ENCODE measurements at places on chromosomes 13 and 19. TPM values are rescaled to one million over a fixed set of nuclear protein-coding genes. Genes with fewer than 3 reads are reported as not detected.

FGF9 gene
- 1.6 TPM for total RNA-seq

FZR1 gene
- total RNA-seq = 25.7 TPM

DNA sequence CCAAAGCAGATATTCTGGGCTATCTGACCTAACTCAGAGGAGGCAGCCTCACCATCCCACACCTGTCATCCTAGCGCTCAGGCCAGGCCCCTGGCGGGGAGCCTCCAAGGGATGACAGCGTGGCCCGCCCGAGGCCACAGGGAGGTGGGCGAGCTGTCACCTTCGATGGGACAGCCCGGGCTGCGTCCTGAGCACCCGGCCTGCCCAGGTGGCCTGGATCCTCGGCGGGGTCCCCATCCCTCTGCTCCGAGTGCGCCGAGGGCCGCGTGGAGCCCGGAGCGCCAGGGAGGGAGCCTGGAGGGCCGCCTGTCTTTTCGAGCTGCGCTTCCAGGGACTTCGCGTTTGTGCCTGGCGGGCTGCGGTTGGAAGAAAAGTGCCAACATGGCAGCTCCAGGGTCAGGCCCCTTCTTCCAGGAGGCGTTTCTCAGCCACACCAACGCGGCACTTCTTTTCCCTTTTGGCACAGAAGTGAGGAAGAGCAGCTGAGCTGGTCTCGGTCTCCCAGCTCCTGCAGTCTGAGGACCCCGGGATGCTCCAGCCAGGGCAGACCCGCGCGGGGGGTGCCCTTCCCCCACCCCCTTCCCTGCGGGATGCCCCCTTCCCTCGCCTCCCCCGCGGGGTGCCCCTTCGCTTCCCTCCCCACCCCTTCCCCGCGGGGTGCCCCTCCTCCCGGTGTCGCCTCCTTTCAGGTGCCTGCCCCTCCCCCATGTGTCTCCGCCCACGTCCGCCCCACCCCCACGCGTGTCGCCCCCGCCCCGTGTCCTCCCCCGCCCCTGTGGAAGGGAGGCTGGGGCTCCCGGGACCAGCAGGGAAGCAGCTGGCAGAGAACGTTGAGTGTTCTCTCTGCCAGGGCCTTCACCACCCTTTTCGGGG is 42.3 kb downstream of the GJA3 start:
- DNase-seq = peak; percentile 64
- no peaks in the 10 kb centered on the region for H3K27me3 ChIP-seq
- no peaks in the 10 kb centered on the region for H3K36me3 ChIP-seq
- H3K4me1 ChIP-seq = peaks cover 4% of the 10 kb centered on the region
- H3K4me3 ChIP-seq = peak overlapping the region; percentile 72

DNA sequence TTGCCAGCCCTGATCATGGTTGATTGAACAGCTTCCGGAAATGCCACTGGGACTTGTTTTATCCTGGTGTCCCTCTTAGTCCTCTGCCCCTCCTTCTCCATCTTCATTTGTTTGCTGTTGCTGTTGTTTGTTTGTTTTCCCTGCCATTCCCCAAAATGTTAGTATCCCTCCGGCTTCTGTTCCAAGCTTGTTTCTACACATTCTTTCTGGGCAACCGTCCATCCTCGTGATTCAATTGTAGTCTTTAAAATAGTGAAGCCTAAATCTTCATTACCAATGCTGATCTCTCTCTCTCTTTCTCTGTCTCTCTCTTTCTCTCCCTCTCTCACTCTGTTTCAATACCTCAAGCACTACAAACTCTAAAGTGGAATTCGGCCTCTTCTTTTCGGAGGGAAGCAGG is 649.3 kb upstream of the ARGLU1 start:
- no peak overlapping the region for H3K27ac ChIP-seq
- H3K4me3 ChIP-seq = no peak overlapping the region
- H3K36me3 ChIP-seq = no peaks in the 10 kb centered on the region
- H3K4me1 ChIP-seq = no peaks in the 10 kb centered on the region

- DNase-seq = no peak
- peaks cover 35% of the 10 kb centered on the region for H3K4me1 ChIP-seq
- H3K36me3 ChIP-seq = no peaks in the 10 kb centered on the region
- peak overlapping the region; percentile 89 for H3K4me3 ChIP-seq
Measured at GRCh38 chr13:32587811-32588170, 1.5 kb downstream of the PDS5B start.

Measured in psoas muscle (tissue), 8 donors.